ENCODE measurements at places on chromosomes 5 and 9.

DNA sequence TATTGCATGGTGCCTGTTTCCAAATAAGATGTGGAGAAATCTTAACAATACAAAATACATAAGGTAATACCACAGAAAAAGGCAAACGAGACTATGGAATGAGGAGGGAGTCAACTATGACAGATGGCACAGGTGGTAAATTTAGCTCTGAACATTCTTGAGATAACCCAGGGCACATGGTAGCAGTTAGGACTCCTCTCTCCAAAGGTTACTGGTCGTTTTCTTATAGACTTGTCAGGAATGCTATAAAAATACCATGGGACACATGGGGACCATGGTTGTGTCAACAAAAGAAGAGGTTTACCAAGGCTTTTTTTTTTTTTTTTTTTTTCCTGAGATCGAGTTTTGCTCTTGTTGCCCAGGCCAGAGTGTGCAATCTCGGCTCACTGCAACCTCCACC lies 209.4 kb upstream of the RFX3 start:
- no peak for DNase-seq

- no peak for DNase-seq
These were observed 93.1 kb downstream of the CDK5RAP2 start for GRCh38 chr9:120486835-120487234.

DNA sequence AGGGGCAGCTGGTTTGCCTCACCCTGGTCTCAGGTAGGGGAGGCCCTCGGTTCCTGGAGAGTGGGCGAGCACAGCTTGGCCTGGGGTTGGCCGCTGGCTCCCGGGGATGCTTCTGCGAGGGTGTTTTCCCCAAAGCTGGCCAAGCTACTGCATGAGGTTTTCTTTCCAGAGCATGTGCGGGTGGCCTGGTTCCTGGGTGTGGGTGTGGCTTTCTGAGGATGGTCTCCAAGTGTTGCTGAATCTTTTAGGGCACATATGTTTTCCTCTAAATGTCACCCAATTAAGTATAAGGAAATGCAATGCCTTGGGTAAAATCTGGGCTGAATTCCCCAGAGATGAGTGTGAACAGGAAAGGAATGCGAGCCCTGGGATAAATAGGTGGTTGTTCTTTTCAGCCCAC lies 115.8 kb upstream of the ICE1 start:
- DNase-seq: no peak

GRCh38 chr9:4299005-4299795 lies 668 bp downstream of the GLIS3 start:
- no peak for DNase-seq

DNA sequence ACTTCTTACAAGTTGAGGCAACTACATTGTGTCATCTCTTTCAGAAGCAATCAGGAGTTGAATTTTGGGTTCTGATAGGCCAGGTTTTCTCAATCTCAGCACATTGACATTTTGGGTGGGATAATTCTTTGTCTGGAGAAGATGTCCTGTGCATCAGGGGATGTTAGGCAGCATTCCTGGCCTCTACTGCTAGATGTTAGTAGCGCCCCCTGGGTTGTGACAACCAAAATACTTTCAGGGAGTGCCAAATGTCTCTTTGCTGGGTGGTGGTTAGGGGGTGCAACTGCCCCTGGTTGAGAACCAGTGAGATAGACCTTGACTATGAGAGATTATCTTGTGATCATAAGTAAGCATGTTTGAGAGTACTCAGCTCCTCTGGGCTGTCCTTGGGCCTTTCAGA lies 164.3 kb upstream of the KLF9 start:
- DNase-seq: no peak

DNA sequence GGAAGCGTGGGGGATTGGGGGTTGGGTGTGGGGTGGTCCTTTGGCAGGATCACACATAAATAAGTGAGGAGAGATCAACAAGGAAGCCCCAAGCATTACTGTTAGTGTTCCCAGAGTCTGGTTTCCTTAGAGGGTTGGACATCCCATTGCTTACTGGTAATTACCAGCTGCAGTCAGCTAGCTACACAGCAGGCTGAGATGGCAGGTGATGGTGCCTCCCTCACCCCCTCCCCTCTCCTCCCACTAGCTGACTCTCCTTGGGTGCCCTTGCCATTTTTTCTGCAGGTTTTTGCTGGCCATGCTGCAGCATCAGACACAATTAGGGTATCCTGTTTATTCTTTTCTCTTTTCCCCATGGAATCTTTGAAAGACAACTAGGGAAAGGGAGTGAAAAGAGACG lies 107.5 kb upstream of the TLR4 start:
- DNase-seq: no peak

- DNase-seq: no peak
These were observed 60.6 kb downstream of the SHB start for GRCh38 chr9:38008168-38009034.

GRCh38 chr9:116234081-116234480 lies 80.5 kb downstream of the PAPPA start:
- DNase-seq: no peak

GRCh38 chr5:25006734-25007133 lies 362.0 kb upstream of the CDH10 start:
- DNase-seq: no peak

GRCh38 chr5:91378752-91379211 lies 4.3 kb downstream of the ARRDC3 start:
- no peak for DNase-seq

- no peak for DNase-seq
These were observed 51.3 kb upstream of the PRLR start for GRCh38 chr5:35281613-35282012.
